Astrocyte (in vitro differentiated cells and primary cell): ENCODE measurements at places on chromosomes 5 and 9. TPM values are rescaled to one million over a fixed set of nuclear protein-coding genes. Genes with fewer than 3 reads are reported as not detected.

The SLC1A1 gene
- 6.4 and 6.7 TPM in 2 replicates for total RNA-seq

The SLC1A3 gene
- 20.9 and 23.8 TPM in 2 replicates for total RNA-seq

- no peaks in the 10 kb centered on the region for H3K27me3 ChIP-seq
- H3K36me3 ChIP-seq: peaks cover 17% of the 10 kb centered on the region
- H3K27ac ChIP-seq: no peak overlapping the region
- H3K4me3 ChIP-seq: no peak overlapping the region
These were observed 8.2 kb downstream of the GNE start for GRCh38 chr9:36250079-36250478.

The SVEP1 gene
- total RNA-seq: 1.1 and 1.5 TPM in 2 replicates

GRCh38 chr5:82820961-82821845 is 256.0 kb downstream of the TMEM167A start:
- no peaks in the 10 kb centered on the region for H3K27me3 ChIP-seq
- H3K4me1 ChIP-seq: no peaks in the 10 kb centered on the region
- H3K27ac ChIP-seq: no peak overlapping the region
- DNase-seq: no peak

DNA sequence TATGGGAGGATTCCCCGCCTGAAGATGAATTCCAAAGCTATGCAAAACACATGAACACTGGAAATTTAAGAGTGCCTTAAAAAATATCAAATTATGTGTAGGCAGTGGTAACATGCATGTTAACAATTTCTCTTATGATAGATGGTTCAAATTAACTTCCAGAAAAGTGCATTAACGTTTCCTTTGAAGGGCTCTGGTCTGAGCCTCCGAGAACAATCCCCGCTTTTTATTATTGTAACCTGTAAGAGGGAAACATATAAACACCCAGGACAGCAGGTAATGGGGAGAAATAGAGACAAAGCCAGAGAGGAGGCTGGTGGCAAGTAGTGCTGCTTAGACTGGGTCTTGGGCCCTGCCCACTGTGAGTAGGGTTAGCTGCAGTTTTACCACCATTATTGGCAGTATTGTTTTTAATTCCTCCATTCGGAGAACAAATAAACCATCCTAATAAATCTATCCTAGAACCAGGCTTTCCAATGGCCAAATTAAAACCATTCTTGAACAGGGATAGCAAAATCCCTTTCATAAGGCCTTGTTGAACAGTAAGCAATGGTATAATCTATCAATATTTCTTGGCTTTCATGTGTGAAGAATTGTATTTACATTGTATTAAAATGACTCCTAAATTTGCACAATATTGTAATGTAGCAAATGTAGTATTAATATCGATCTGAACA is 6.3 kb downstream of the NR2F1 start:
- DNase-seq: no peak
- H3K4me1 ChIP-seq: peaks cover 48% of the 10 kb centered on the region
- H3K27me3 ChIP-seq: no peaks in the 10 kb centered on the region
- H3K4me3 ChIP-seq: peak overlapping the region; percentile 93
- peak overlapping the region; percentile 75 for H3K27ac ChIP-seq
- H3K36me3 ChIP-seq: peaks cover 13% of the 10 kb centered on the region

- peaks cover 16% of the 10 kb centered on the region for H3K27me3 ChIP-seq
- no peak overlapping the region for H3K4me3 ChIP-seq
- H3K27ac ChIP-seq: no peak overlapping the region
These were observed 152.3 kb downstream of the HSD17B3 start for GRCh38 chr9:96149533-96150280.

The HTR1A gene
- not detected in 2 replicates for total RNA-seq

- H3K27me3 ChIP-seq: no peaks in the 10 kb centered on the region
- H3K4me1 ChIP-seq: no peaks in the 10 kb centered on the region
- no peak for DNase-seq
- no peak overlapping the region for H3K4me3 ChIP-seq
- H3K27ac ChIP-seq: no peak overlapping the region
- H3K36me3 ChIP-seq: no peaks in the 10 kb centered on the region
These were observed 42.3 kb downstream of the MARCHF3 start for GRCh38 chr5:126988021-126988569.

DNA sequence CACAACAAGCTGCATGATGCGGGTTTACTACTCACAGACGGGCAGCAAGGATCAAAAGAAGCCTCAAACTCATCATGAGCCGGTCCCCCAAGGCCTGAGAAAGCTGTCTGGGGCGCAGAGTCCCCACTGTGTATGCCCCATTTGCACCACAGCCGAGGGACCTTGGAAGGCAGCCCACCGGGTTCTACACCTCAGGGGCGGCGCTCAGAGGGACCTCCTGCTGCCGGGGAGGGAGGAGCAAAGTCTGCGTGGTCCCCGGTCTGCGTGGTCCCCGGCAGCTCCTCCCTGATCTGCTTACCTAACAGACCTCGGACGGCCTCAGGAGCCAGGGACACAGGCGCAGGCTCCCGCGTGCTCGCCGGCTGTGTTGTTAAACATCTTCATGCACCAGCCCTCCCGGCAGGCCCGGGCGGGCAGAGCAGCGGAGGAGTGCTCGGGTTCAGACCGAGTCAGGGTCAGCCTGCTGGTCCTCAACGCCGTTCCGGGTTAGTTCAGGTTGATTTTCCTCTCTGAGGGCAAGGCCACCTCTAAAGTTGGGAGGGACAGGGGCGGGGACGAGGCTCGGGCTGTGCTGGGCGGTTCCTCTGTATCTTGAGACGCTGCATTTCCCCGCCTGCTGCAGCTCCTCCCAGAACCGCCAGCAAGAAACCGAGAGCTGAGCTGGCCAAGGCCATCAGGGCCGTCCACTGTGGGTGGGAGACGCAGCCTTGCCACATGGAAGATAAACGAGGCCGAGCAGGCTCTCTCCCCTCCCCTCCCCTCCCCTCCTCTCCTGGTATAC is 74.6 kb downstream of the MRPL36 start:
- H3K4me3 ChIP-seq: no peak overlapping the region
- no peak for DNase-seq
- no peaks in the 10 kb centered on the region for H3K4me1 ChIP-seq
- no peaks in the 10 kb centered on the region for H3K27me3 ChIP-seq
- no peak overlapping the region for H3K27ac ChIP-seq

DNA sequence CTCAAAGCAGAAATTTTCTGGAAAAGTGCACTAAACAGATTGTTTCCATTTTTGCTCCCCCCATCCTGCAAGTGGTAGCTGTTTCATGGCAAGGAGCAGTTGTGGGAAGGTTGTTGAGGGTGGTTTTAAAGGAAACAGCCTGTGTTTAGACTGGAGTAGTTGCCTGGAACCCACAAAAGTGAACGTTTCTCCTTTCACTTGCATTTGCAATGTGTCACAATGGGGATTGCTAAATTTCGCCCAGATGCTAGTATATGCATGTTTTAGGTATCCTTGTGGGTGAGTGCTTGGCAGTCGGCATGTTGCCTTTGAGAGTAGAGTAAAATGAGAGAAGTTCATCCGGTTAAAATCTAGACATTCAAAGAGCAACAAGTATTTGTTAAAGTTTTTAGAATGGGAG is 1099.9 kb upstream of the DMAC1 start:
- H3K27ac ChIP-seq: no peak overlapping the region
- H3K36me3 ChIP-seq: no peaks in the 10 kb centered on the region
- no peak for DNase-seq
- no peak overlapping the region for H3K4me3 ChIP-seq

- no peaks in the 10 kb centered on the region for H3K36me3 ChIP-seq
- no peak overlapping the region for H3K4me3 ChIP-seq
- no peak for DNase-seq
- no peaks in the 10 kb centered on the region for H3K4me1 ChIP-seq
These were observed 67.4 kb downstream of the UNC13B start for GRCh38 chr9:35229066-35229778.

- H3K27ac ChIP-seq: peak overlapping the region; percentile 11
- H3K27me3 ChIP-seq: no peaks in the 10 kb centered on the region
- H3K4me3 ChIP-seq: no peak overlapping the region
- no peaks in the 10 kb centered on the region for H3K4me1 ChIP-seq
These were observed 340.3 kb downstream of the CWC27 start for GRCh38 chr5:65108786-65109743.

DNA sequence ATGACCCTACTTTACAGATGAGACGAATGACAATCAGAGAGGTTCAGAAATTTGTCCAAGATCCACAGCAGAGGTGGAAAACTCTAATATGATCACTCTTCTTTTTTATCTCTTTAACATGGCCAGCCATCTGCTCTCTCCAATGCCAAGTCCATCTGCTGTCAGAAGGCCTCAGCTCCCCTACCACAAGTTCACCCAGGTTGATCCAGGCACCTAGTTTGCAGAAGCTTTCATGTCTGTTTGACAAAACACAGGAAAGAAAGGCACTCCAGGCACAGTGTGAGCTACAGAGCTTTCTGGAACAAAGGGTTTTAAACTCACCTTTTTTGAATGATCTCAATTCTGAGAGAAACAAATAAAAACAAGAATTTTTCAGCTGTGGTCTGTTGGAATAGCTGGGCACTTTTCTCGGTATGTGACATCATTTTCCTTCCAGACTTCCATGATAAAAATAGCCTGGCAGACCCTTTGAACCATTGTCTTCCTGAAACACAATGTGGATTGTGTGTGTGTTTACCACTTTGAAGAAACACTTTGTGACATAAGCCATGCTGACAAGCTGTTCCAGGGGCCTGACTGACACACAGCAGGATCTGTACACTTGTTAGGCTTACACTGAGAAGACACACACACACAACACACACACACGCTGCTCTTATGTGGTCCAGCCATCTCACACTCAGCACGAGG is 214.3 kb downstream of the AGTPBP1 start:
- no peak for DNase-seq
- H3K4me1 ChIP-seq: no peaks in the 10 kb centered on the region
- no peak overlapping the region for H3K27ac ChIP-seq
- no peaks in the 10 kb centered on the region for H3K36me3 ChIP-seq
- H3K4me3 ChIP-seq: no peak overlapping the region
- H3K27me3 ChIP-seq: peaks cover 12% of the 10 kb centered on the region

- H3K36me3 ChIP-seq: no peaks in the 10 kb centered on the region
- DNase-seq: no peak
- H3K27me3 ChIP-seq: peaks cover 27% of the 10 kb centered on the region
- H3K27ac ChIP-seq: no peak overlapping the region
- H3K4me1 ChIP-seq: peaks cover 29% of the 10 kb centered on the region
These were observed 3.5 kb upstream of the GADD45G start for GRCh38 chr9:89601306-89601705.

The NR5A1 gene
- 0.26 TPM in 1 of 2 replicates, not detected in the other for total RNA-seq

DNA sequence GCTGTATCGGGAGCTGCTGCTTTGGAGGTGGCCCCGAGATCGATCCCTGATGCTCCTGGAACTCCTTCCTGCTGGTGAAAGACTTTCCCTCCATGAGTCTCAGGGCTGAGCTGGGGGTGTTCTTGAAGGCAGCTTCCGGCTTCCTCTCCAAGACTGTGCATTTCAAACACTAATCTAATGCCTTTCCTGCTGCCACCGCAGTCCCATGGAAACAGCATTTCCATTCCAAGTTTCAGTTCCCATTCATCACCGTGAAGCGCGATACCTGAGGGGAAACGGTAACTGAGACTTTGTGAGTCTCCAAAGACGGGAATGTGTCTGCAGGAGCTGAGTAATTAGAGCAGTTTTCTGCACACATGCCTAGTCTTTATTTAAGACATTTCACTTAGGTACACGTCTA is 230.1 kb downstream of the PAX5 start:
- H3K4me3 ChIP-seq: no peak overlapping the region
- H3K4me1 ChIP-seq: no peaks in the 10 kb centered on the region
- H3K36me3 ChIP-seq: no peaks in the 10 kb centered on the region
- no peak for DNase-seq
- peaks cover 37% of the 10 kb centered on the region for H3K27me3 ChIP-seq
- H3K27ac ChIP-seq: no peak overlapping the region

GRCh38 chr9:109159583-109159982 is 7.5 kb downstream of the FRRS1L start:
- no peaks in the 10 kb centered on the region for H3K36me3 ChIP-seq
- DNase-seq: no peak
- no peaks in the 10 kb centered on the region for H3K4me1 ChIP-seq
- no peak overlapping the region for H3K4me3 ChIP-seq
- peaks cover 9% of the 10 kb centered on the region for H3K27me3 ChIP-seq
- no peak overlapping the region for H3K27ac ChIP-seq

The PRRX2 gene
- not detected in 2 replicates for total RNA-seq

GRCh38 chr5:68407311-68408239 is 192.0 kb downstream of the PIK3R1 start:
- DNase-seq: no peak
- H3K4me3 ChIP-seq: no peak overlapping the region
- H3K27me3 ChIP-seq: no peaks in the 10 kb centered on the region
- H3K4me1 ChIP-seq: peaks cover 9% of the 10 kb centered on the region

DNA sequence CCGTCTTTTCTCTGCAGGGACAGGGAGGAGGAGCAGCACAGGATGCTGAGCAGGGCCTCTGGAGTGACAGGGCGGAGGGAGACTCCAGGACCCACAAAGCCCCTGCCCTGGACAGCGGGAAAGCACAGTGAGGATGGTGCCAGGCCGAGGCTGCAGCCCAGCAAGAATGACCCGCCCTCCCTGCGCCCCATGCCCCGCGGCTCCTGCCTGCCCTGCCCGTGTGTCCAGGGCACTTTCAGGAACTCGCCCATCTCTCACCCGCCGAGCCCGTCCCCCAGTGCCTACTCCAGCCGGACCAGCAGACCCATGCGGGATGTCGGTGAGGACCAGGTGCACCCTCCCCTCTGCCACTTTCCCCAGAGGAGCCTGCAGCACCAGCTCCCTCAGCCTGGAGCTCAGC is 9.1 kb upstream of the EXOC3 start:
- no peaks in the 10 kb centered on the region for H3K36me3 ChIP-seq
- peaks cover 3% of the 10 kb centered on the region for H3K4me1 ChIP-seq

DNA sequence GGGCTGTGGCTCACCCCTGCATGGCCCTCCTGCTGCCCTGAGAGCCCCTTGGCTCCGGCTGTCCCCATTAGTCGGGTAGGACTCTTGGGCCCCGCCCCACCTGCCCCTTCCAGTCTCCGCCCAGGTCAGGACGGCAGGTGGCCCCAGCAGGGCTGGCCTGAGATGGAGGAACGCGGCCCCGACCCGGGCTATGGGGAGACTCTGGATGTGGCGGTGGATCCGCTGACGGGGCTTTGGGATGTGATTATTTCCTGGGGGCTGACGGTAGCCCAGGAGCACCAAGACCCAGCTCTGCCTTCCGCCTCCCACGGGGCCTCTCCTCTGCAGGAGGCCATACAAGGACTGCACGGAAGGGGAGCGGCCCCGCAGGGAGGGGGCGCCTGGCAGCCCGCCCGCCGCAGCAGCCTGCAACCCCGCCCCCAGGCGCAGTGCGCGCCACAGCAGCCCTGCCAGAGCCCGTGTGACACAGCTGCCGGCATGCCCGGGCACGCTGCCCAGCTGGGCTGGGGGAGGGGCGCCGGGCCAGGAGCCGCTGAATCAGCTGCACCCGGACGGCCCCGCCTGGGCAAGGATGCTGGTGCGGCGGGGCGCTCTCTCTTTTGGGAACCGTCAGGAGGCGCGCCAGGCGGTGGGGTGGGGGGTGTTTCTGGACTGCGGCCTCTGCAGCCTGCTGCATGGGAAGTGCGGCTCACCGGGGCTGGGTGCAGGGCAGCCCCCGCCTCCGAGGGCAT is 9.2 kb downstream of the TMEM250 start:
- DNase-seq: peak; percentile 74
- no peaks in the 10 kb centered on the region for H3K36me3 ChIP-seq
- peak overlapping the region; percentile 23 for H3K4me3 ChIP-seq
- H3K27ac ChIP-seq: peak overlapping the region; percentile 6
- peaks cover 23% of the 10 kb centered on the region for H3K4me1 ChIP-seq
